ENCODE measurements at places on chromosomes 4 and X.

DNA sequence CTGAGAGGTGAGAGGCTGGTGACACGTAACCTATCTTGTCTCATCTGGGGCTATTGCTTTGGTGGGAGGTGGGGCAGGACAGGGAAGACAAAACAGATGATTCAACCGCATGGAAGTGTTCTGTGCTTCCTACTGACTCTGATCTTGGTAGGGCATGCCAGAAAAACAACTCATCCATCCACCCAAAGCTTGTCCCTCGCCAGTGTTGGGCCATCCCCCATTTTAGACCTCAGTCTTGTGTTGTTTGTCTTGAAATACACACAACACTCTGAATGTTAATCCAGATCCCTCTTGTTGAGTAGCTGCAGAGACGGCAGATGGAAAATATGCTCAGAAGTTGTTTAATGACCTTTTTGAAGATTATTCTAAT lies 377 bp downstream of the CHRNA9 start:
- DNase-seq = no peak

GRCh38 chrX:2701600-2701999 lies 10.5 kb downstream of the CD99 start:
- DNase-seq = no peak

GRCh38 chr4:82428526-82428968 lies 1.7 kb downstream of the HNRNPDL start:
- DNase-seq = no peak

- DNase-seq = no peak
Measured at GRCh38 chr4:112063260-112063659, 82.0 kb upstream of the FAM241A start.

GRCh38 chr4:42786350-42787078 lies 106.0 kb upstream of the GRXCR1 start:
- no peak for DNase-seq

GRCh38 chr4:153403726-153404125 lies 59.2 kb downstream of the MND1 start:
- DNase-seq = no peak

- no peak for DNase-seq
Measured at GRCh38 chr4:101222156-101222845, 125.0 kb downstream of the PPP3CA start.

- DNase-seq = no peak
Measured at GRCh38 chr4:151438154-151438553, 29.2 kb downstream of the FHIP1A start.

DNA sequence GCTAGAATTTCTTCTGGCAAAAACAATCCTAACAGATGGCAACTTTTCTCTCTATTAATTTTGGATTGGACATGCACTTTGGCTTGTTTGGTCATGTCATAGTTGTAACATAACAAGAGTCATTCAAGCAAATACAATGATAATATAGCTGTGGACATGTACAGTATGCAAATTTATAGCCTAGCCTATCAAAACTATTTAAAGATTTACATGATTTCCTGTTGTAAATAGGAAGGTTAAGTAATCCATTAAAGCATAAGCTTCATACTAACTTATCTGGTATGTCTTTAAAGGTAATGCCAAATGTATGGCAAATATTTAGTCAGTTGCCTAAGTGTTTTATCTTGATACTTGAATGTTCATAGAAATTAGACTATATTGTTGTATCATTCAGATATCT lies 45.3 kb downstream of the RPA4 start:
- DNase-seq = no peak

DNA sequence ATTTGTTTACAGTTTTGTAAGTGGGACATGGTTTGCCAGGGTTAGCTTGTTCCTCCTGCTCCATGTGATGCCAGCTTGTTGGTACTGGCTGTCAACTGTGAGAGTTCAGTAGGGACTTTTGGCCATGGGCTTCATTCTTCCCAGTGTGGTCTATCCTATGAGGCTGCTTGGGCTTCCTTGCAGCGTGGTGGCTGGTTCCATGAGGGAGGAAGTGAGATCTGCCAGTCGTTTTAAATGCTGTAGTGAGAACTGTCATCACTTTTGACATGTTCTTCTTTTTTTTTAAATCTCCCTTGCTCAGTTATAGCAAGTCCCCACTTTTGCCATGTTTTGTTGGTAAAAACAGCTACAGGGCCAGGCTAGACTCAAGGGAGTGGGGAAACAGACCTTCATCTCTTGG lies 15.9 kb downstream of the NSD2 start:
- no peak for DNase-seq

DNA sequence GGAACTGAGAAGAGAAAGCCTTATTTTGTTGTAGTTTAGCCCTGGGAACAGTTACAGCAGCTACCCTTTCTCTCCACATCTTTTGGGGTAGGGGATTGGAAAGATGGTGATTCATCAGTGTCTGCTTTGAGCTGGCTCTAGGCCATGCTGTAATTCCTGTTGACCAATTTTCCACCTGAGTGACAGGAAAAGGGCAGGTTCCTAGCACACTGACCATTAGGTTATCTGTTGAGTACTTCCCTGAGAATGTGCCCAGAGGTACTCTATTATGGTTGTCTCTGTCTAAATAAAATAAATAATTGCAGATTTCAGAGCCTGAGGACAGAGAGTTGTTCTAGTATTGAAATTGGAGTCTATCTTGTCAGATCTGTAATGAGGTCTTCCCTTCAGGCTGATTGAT lies 109.0 kb downstream of the ENOX2 start:
- DNase-seq = no peak

DNA sequence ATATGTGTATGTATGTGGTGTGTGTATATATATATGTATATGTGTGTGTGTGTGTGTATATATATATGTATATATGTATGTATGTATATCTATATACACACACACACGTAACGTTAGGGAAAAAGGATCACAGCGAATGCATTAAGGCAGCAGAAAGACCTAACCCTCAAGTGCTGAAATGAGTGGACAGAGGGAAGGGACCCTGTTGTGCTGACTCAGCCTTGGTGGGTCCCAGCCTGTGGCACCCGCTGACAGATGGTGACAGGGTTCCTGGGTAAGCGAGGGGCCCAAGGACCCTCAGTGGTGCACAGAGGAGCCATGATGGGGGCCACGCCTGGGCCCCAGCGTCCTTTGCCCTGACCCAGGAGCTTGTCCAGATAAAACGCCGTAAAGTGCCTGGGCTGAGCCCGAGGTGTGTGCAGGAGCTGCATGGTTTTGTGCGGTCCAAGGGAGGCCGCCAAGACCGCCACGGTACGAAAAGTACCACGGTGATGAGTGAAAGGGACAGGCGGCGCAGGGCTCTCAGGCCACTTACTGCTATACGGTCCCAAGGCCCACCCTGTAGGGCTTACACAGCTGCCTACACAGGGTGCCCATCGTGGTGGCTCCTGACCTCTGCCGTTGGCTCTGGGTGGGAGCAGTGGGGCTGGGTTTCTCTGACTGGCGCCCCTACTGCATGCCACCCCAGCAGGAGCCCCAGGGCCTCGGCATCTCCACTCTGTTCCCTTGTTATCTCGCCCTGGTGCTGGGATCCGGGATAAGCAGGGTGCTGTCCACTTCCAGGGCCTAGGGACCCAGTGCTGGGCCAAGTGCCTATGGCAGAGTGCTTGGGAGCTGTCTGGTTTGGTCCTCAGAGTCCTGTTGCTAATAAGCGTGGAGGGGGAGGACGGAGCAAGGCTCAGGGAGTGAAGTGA lies 10.0 kb downstream of the SH3BP2 start:
- DNase-seq = no peak

GRCh38 chr4:159765382-159765781 lies 662.5 kb downstream of the RAPGEF2 start:
- no peak for DNase-seq
